ENCODE measurements at places on chromosomes 5 and 9. TPM values are rescaled to one million over a fixed set of nuclear protein-coding genes. Genes with fewer than 3 reads are reported as not detected.
A peak's percentile ranks its signal among the peaks of the same experiment; 100 is the strongest.

DNA sequence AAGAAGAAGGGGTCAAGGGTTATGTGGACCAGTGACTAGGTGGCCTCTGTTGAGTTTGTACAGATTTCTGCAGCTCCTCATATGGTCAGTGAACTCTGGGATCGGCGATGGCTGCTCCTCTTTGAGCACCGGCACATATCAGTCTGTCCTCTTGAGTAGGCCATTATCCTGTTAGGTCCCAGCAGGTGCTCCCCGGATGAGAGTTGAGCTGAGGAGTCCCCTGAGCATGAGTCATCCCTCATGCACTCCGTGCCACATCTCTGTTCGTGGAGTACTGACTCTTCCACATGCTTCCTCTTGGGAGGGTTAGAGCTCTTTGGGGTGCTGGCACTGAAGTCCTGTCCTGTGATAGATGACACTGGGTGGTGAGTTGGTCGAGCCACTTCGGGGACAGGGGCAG lies 143.7 kb downstream of the PTTG1 start:
- peak; percentile 6 for DNase-seq

DNA sequence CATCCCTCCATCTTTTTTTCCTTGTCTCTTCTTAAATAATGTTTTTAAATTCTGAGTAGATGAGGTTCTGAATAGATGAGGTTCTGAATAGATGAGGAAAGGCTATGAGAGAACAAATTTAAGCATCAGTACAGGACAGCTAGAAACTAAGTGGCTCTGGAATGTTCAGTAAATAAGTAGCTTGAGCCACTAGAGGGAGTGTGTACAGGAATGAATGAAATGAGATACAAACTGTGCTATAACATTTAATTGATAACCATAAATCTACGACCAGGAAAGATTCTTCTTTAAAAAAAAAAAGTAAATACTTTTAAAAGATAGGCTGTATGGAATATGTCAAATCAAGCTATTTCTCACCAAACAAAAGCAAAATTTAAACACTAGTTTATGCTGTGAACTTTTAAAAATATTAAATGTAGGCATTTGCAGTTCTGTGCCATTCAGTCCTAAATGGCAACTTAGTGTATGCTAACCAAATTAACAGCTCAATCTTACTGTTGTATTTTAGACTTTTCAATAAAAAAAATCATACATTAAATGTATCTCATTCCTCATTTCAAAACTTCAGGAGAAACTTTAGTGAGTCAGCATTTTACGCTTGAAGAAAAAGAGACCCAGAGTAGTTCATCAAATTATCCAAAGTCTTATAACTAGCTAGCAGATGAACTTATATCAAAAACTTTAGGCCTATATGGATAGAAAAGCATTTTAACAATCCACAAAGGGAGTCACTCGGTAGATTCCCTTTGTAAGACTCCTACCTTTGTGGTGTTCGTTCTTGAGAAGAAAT lies 70.4 kb upstream of the SNX2 start:
- peak; percentile 35 for DNase-seq

Gene KCNMB1
- total RNA-seq, result not detected

DNA sequence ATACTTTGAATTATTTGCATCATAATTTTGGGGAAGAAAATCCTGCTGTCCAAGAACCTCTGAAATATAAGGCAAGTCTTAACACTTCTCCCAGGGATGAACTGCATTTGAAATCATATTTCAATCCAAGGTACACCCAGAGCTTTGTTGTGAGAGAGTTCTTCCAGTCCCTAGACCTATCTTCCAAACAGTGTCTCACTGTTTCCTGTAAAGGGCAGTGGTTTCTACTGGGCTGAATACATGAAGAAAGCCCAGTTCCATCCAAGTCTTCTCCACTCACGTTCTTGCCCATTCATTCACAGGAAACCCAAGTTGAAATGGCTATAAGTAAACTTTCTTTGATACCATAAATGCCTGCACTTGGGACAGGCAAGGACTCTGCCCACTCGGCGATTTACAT lies 108.3 kb upstream of the LHFPL2 start:
- DNase-seq, result no peak

Gene HRH2
- total RNA-seq, result 0.88 TPM

- no peak for DNase-seq
Measured at GRCh38 chr5:78003919-78004318, 227.8 kb upstream of the TBCA start.

DNA sequence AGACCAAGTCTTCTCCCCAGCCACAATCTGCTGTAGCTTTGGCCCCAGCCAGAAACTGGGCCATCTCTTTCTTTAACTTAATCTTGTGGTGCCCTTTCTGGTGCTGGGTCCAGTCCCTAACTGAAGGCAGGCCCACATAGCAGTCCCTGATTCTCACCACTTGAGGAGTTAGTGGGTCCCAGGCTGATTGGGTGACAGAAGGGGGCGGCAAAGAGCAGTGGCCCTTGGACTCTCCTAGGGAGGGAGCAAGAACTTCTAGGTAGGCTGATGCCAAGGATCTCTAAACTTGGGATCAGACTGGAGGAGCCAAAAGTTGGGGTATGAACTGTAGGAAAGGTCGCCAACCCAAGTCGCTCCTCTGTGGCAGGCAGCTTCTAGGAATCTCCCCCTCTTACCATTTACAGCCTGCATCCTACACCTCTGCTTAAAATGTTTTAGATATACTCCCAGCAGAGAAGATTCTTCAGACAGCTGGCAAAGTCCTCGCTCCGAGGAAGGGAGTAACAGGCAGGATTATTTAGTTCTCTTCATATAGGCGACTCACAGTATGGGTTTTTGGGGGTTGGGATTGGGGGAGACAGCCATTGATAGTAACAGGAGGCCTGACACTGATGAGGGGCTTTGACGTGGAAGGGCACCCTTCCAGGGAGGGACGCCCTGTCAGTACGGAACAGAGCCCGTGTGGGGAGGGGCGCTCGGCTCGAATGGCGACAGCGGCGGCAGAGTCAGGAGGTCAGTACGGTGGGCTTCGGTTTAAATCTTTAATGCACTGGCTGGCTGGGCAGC lies 2.0 kb upstream of the CCL27 start:
- peak; percentile 26 for DNase-seq

- DNase-seq, result peak; percentile 99
Measured at GRCh38 chr5:143008809-143009521, 238.8 kb downstream of the ARHGAP26 start.

DNA sequence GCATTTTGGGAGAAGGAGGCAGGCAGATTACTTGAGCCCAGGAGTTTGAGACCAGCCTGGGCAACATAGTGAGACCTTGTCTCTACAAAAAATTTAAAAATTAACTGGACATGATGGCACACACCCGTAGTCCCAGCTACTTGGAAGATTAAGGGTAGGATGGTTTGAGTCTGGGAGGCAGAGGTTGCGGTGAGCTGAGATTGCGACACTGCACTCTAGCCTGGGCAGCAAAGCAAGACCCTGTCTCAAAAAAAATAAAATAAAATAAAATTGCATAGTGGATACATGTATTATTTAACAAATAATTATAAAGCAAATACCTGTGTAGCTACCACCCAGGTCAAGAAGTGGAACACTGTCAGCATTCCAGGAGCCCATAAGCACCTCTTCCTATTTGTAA lies 90.1 kb downstream of the CDC42SE2 start:
- no peak for DNase-seq

- no peak for DNase-seq
Measured at GRCh38 chr5:153926201-153926600, 112.5 kb downstream of the FAM114A2 start.

- DNase-seq, result no peak
Measured at GRCh38 chr5:139930406-139930805, 112.7 kb downstream of the NRG2 start.

Gene KYAT1
- total RNA-seq, result 19.5 TPM

- DNase-seq, result no peak
Measured at GRCh38 chr5:95486191-95486590, 68.6 kb downstream of the SKIC3 start.

- no peak for DNase-seq
Measured at GRCh38 chr5:160843240-160843639, 8.8 kb downstream of the ATP10B start.

Gene GTF2H2C
- total RNA-seq, result 65.7 TPM

GRCh38 chr5:107228226-107228625 lies 442.5 kb downstream of the EFNA5 start:
- no peak for DNase-seq

DNA sequence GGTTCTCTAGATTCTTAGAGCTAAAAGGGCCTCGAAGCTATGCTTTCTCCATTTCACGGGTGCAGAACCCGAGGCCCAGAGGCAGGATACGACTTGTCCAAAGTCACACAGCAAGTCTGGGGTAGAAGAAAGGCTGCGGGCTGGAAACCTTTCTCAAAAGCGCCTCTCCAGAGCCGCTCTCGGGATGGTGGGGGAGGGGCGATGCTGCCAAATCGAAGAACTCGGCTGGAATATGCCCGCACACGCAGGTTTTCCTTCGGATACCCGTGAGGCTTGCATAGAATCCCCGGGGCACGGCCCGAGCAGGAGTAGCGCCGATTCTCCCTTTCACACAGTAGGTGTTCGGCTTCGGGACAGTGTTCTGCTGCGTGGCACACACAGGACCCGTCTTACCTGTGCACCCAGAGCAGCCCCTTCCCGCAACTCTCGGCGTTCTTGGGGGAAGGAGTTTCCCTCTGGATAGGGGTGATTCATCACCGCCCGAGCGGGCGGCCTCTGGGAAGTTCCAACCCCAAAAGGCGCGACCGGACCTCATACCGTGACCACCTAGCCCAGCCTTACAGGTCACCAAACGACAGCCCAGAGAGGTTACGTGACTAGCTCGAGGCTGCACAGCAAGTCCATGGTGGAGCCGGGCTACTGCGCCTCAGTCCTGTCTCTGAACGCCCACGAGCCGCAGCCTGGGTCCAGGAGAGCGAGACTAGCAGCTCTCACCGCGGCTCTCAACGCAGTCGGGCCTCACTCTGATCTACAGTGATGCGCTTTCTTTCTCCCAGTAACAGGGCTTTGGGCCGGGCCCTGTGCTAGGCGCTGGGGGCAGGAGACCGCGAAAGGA lies 4.1 kb downstream of the PAX5 start:
- DNase-seq, result no peak

DNA sequence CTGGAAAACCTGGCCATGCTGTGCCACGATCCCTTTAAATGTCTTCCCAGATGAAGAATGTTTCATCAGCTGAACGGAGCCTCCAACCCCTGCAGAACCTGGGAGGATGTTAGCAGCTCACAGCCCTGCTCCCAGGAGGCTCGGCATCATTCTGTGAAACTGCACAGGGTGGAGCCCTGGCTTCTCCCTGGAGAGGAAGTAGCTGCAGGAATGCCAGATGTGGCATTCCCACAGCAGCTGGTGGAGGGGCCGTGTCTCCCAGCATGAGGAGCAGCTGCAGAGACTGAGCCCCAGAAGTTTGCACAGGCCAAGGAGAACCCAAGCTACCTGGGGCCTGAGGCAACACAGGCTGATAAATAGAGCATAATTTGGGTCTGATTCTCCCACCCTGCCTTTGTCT lies 165.8 kb upstream of the MAP3K1 start:
- DNase-seq, result no peak

DNA sequence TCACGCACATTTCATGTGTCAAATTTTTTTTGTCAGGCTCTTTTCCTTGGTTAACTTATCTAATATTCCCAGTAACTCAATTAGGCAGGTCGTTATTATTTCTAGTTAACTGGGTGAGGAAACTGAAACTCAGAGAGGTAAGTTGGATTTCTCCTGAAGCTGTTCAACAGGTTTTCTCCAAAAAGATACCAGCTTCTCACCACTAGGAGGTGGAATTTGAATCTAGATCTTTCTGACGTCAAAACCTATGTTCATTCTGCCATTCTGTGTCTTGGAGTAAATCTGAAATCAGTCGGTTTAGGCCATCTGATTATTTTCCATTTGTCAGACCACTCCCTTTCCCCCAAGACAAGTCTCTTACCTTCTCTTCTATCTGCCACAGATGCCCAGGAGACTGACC lies 572.9 kb downstream of the ACTL7B start:
- no peak for DNase-seq

GRCh38 chr9:27393054-27393846 lies 96.3 kb upstream of the EQTN start:
- no peak for DNase-seq

GRCh38 chr5:61281686-61282085 lies 50.4 kb upstream of the ZSWIM6 start:
- DNase-seq, result no peak

GRCh38 chr9:98596486-98596885 lies 112.2 kb downstream of the GABBR2 start:
- no peak for DNase-seq

DNA sequence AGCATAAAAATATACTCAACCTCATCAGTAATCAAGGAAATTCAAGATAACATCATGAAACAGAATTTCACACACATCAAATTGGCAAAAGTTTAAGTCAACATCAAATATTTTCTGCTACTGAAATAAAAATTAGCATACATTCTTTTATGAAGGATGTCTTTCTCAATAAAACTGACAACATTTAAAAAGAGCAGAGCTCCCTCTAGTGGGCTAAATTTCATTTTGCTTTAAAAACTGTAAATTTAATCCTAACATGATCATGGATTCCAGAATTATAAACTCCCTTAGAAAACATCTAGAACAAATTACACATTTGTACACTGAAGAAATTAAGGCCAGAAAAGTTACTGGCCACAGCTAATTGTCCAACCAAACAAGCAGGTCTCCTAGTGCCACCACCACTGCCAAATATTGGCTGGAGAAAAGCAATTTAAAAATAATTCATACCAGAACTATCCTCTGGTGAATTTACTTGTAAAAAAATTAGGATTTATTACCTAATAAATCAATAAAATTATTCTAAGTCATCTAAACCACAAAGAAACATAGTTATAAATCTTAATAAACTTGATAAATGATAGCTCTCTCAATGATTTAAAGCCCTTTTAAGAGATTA lies 31.2 kb downstream of the DEPDC1B start:
- peak; percentile 15 for DNase-seq

Gene UBE2QL1
- total RNA-seq, result 0.65 TPM

GRCh38 chr5:157607371-157608161 lies 32.0 kb upstream of the ADAM19 start:
- peak; percentile 81 for DNase-seq

DNA sequence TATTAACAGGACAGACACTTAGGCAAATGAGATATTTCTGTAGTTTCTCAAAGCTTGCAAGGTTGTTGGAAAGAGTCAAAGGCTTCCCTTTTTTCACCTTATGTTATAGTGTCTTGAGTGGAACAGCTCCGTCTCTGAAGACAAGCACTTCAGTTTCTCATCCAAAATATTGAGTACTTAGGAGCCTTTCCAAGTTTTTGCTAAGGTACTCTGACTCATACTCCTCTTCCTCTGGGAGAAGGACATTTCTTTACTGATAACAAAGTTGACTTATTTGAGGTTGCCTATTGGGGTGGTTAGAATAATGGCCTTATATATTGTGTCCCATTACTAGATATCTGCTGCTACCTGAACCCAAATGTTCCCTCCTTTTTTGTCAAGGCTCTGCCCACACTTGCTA lies 869.6 kb downstream of the MAT2B start:
- peak; percentile 18 for DNase-seq

DNA sequence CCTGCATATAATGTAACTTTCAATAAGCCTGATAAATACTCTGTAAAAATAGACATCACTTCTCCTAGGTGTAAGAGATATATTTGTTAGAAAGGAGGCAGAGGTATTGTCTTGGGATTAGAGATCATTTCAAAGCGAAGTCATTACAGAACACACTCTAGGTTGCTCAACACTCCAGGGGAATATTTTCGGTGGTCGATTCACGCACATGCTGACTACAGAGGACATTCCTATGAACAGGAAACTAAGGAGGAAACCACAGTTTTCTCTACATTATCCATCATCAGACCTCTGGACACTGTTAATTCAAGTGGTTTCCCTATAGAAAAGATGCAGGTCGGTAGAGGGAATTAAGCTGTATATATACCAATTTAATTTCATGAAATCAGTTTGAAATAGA lies 370.0 kb downstream of the NDUFS4 start:
- no peak for DNase-seq

Gene MAMDC2
- total RNA-seq, result 4.2 TPM

Gene LCN9
- not detected for total RNA-seq
